ENCODE measurements at places on chromosomes 16 and 17.
A peak's percentile ranks its signal among the peaks of the same experiment; 100 is the strongest.

GRCh38 chr16:27318392-27319256 lies 4.8 kb downstream of the IL4R start:
- no peak for DNase-seq

DNA sequence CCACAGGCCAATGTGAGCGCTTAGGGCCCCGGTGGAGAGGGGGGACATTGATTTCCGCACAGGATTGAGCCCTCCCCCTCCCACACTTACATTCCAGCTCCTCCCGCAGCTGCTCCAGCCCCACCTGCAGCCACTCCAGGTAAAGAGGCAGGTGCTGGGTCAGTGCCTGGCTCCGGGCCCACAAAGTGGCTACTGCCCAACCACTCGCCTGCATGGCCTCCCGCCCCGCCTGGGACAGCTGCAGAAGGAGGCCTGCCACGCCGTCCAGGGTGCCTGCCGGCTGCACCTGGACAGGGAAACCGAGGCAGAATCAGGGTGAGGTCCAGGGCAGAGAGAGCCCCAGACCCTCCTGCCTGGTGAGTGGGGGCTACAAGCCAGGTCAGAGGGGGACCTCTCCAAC lies 46.3 kb downstream of the RMI2 start:
- DNase-seq, result no peak

GRCh38 chr16:56930486-56931270 lies 1.3 kb upstream of the HERPUD1 start:
- DNase-seq, result no peak

DNA sequence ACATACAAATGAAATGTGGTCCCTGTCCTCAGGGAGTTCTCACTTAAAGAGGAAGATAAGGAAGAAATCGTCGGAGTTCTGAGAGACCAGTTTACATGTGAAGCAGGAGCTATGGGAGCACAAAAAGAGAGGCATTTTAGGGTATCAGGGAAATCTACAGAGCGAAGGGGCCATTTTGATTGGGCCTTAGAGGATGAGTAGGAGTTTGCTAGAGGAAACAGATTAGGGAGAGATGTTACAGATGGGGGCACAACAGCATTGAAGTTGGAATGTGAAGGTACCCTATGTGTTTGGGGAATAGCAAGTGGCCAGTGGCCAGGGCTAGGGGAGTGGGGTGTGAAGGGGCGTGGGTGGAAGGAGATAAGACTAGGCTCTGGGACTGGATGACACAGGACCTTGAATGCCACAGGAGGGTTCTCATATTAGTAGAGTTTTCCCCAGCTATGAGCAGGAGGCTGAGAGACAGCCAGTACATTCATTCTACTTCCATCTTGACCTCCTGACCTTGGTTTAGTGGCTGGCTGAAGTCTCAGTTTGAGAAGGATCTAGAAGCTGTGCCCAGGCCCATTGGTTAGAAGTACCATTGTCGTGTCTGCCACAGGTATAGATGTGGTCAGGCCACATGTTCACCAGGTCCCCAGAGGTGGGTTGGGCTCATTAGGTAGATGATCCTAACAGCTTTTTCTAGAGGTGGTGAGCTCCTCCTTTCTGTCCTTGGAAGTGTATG lies 34.8 kb downstream of the CPNE2 start:
- DNase-seq, result no peak

DNA sequence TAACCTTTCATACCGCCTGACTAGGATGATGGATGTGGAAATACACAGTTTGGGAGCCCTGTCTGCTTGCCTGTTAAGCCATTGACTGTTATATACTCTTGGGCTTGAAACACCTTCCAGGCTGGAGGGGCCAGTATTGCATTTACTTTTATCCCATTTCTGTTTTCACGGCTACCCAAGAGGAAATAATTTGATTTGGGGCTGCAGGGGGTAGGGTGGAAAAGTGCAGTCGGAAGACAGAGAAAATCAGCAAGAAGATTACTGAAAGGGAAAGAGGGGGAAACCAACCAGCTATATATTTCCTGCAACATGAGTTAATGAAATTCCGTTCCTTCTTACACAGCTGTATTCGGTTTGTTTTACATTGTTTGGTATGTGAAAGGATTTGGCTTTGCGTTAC lies 202.5 kb downstream of the CDH13 start:
- no peak for DNase-seq

GRCh38 chr17:50661348-50661747 lies 26.7 kb downstream of the ABCC3 start:
- DNase-seq, result no peak

DNA sequence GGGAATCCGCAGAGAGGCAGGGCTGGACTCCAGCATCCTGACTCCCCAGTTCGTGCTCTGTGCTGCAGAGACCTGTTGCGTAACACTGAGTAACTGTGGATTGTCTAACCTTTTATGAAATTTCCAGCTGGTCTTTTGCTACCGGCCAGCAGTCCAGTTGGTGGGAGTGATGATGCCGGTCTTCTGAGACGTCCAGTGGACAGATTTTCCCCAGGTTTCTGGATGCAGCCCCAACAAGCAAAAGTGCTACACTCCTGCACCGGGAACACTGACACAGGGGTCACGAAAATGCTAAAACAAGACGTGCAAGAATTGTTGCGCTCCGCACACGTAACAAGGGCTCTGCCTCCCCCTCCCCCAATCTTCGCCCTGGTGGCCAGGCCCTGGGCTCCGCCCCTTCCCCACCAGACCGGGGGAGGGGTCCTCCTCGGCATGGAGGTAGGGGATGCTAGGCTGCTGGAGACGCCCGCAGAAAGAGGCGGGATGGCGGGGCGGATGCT lies 701 bp upstream of the MRC2 start:
- peak; percentile 39 for DNase-seq

DNA sequence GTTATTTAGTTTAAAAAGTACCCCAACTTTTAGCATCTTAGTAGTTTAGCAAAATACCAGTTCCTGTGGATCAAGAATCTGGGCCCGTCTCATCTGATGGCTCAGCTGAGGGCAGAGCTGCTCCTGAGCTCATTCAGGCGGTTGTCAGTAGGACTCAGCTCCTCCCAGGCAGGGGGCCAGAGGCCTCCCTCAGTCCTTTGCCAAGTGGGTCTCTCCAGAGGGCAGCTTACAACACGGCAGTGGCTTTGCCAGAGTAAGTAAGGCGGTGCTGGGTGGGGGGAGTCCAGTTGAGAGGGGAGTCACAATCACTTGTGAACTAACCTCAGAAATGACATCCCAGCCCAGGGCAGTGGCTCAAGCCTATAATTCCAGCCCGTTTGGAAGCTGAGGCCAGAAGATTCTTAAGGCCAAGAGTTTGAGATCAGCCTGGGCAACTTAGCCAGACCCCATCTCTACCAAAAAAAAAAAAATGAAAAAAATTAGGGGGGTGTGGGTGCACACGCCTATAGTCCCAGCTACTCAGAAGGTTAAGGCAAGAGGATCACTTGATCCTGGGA lies 81.5 kb upstream of the MED9 start:
- DNase-seq, result no peak

DNA sequence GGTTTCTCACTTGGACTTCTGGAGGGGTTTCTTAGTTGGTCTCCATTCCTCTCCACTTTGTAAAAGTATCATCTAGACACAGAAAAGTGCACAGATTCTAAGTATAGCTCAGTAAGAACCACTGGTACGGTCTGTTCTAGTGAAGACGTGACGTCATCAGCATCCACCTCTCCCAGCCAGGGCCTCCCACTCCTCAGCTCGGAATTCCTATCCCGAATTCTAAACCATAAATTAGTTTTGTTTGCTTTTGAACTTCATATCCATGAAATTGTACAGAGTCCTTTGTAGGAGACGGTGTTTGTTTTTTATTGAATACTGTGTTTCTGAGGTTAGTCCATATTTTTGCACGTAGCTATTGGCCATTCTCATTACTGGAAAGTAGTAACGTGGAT lies 25.5 kb downstream of the FOXK2 start:
- DNase-seq, result no peak

GRCh38 chr16:46972429-46973206 lies 856 bp downstream of the DNAJA2 start:
- no peak for DNase-seq

- no peak for DNase-seq
Observed at GRCh38 chr16:80084163-80084562, 456.6 kb upstream of the DYNLRB2 start.

Measured in hypothalamus (tissue), 51 donors.